T-helper 22 cell (primary cell): ENCODE measurements at places on chromosomes 6 and 20.
A peak's percentile ranks its signal among the peaks of the same experiment; 100 is the strongest.

DNA sequence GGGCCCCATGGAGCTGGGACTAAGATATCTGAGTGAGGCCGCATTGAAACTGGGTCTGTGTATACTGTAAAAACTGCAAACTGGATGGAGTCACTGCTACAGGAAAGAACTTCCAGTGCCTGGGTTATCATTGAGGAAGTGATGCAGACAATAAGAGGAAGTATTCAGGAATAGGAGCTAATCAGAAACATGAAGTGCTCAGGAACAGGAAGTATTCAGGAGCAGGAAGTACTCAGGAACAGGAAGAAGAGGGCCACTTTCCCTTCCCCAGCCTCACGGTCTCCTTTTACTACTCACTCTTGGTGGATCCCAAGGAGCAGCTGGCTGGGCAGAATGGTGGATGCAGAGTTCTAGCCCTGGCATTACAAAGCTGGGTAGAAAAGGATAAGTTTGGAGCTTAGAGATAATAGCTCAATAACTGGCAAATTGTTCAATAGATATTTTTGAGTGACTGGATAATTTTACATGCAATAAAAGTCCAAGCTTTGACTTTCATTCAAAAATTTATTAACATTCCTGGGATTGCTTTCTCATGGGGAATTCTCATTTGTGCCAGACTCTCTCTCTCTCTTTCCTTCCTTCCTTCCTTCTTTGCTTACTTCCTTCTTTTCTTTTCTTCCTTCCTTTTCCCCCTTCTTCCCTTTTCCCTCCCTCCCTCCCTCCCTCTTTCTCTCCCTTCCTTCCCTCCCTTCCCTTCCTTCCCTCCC is 82.2 kb upstream of the PAX1 start:
- DNase-seq, result no peak

DNA sequence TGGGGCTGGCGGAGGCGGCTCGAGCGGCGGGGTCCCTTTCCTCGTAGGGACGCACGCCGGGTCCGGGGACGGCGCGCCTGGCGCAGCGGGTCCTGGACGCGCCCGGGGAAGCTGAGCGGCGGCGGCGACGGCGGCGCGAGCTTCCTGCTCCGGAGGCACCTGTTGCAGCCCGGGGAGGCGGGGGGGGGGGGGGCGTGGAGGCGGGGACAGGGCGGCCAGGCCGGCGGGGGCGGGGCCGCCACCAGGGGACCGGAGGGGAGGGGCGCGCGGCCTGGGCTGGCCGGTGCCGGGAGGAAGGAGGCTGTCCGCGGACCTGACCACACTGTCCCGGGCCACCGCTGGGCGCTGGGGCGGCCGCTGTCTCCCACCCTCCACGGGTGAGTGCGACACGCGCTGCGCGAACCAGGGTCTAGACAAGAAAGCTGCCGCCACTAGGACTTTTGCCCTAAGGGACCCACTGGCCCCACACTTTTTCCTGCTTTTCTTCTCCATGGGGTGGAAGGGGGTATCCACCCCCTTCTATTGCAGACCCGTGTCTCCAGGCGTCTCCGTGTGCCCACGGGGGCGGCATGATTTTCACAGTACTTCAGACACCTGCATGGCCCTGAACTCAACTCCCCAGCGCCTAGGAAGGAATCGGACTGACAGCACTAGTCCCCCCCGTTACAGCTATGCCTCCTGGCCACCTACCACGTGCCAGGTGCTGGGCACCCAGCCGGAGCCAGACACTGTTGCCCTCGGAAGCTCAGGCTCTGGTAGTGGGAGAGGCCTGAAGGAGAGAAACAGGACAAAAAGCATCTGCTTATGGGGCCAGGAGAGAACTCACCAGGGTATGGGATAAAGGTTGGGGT is at the start of gene NFATC2:
TSS of gene NFATC2 (minus strand) at position 149 of the 851 bp plus-strand sequence. CDS start 220 bp downstream, outside the sequence.
- DNase-seq, result peak; percentile 43

- no peak for DNase-seq
These were observed 14.7 kb downstream of the SNRPB start for GRCh38 chr20:2455771-2456497.

DNA sequence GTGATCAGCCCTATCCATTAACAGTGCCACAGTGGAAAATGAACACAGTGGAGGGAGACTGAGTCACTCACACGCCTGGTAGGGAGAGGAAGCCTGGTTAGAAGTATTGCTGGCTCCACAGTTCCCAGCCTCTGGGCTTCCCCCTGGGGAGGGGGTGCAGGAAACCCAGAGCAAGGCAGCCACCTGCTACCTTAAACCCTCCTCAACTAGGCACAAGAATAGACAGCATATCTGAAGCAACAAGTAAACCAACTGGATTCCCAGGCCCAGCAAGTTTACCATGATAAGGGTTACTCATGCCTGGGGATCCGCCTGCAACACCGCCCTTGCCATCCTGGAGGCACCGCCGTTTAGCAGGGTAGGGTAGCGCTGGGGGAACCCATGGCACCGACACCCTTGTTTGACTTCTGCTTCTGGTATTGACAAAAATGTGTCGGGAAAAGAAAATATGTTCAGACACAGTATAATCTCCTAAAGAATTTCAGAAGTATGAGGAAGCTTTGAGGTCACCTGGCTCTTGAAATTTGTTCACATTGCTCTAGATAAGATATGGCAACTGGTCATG is 38.3 kb downstream of the SLC22A23 start:
- no peak for DNase-seq

- no peak for DNase-seq
These were observed 51.6 kb downstream of the GOPC start for GRCh38 chr6:117550618-117551242.

DNA sequence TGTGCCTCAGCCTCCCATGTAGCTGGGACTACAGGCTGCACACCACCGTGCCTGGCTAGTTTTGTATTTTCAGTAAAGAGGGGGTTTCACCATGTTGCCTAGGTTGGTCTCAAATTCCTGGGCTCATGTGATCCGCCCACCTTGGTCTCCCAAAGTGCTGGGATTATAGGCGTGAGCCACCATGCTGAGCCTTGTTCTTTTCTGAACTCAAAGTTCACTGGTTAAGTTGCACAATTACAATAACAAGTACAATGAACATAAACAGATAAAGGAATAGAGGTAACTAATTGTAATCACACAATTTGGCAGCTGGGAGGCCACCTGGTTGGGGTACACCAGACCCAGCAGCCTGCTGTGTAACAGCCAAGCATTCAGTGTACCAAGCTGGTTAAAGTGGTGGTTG is 6.7 kb downstream of the NUDT3 start:
- DNase-seq, result no peak

DNA sequence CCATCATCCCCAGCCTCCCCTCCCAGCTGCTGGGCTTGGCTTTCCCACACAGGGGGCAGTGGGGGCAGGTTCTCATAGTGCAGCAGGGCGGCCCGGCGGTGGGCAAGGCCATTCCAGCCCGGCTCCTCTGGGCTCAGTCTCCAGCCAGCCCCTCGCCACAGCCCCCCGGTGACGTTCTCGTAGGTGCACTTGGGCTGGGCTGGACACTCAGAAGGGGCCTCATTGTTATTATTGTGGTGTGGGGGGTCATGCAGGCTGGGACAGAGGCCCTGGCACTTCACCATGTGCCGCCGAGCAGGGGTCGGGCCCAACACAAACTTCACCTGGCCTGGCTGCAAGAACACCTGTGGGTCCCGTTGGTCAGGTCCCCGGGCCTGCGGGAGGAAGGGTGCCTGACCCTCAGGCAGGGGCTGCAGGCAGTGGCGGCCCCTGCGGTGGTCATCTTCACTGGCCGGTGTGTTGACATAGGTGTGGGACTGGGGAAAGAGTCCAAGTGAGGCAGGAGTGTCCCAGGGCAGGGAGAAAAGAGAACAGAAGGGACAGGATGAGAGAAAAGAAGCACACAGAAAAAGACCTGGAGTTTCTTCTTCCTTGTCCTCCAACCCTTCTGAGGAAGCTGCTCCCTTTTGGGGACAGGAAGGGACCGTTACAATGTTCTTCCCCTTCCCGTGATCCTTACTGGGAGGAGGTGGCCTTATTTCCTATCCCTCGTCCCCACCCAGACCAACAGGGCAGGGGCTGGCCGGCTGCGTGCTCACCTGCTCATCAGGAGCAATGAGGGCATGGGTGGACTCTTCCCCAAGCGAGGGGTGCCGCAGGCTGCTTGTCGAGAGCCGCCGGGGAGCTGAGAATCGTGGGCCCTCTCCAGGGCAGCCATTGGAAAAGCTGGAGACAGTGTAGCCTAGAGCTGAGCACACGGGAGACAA is 8.4 kb downstream of the FRS3 start:
- no peak for DNase-seq

GRCh38 chr20:50142812-50143211 is 10.7 kb downstream of the PEDS1 start:
- DNase-seq, result no peak

- DNase-seq, result no peak
These were observed 2.1 kb upstream of the ESR1 start for GRCh38 chr6:151805286-151805840.

DNA sequence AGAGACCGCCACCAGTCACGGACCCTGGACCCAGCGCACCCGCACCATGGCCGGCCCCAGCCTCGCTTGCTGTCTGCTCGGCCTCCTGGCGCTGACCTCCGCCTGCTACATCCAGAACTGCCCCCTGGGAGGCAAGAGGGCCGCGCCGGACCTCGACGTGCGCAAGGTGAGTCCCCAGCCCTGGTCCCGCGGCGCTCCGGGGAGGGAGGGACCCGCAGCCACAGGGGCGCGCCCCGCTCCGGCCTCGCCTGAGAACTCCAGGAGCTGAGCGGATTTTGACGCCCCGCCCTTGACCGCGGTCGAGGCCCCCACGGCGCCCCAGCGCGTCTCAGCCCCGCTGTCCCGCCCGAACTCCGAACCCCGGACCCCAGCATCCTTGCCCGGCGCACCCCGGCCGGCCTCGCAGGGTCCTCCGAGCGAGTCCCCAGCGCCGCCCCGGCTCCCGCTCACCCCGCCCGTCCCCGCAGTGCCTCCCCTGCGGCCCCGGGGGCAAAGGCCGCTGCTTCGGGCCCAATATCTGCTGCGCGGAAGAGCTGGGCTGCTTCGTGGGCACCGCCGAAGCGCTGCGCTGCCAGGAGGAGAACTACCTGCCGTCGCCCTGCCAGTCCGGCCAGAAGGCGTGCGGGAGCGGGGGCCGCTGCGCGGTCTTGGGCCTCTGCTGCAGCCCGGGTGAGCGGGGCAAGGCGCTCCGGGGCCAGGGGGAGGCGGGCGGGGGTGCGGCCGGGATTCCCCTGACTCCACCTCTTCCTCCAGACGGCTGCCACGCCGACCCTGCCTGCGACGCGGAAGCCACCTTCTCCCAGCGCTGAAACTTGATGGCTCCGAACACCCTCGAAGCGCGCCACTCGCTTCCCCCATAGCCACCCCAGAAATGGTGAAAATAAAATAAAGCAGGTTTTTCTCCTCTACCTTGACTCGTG is at the start of gene OXT:
TSS of gene OXT (plus strand) at position 11 of the 920 bp plus-strand sequence. CDS start at position 47, 36 bp downstream.
- peak; percentile 56 for DNase-seq

DNA sequence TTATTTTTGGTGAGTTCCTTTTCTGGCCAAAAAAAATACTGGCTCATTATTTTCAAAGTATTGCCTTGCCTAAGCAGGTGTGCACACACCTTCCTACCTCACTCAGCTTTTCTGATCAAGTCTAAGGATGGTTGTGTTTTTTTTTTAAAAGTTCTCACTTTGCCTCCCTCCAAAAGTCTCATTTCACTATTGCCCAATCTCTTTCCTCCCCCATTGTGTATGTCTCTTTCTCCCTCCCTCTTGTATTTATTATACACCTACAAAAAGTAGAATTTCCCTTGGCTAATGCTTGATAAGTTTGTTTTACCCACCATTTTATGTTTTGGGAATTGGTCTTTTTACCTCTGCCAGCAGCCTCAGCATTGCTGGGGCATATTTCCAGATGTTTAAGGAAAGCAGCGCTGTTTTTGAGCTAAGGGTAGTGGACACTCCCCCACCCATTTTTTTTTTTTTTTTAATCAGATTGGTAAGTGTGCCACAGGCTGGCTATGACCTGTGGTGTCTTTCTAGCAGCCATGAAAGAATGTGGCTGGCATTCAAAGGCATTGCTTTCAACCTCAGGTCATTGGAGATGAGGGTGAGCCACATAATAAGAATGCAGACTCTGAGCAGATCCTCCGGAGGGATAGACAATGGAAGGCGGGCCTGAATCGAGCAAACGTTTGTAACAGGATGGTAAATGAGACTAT is 668.6 kb downstream of the UTRN start:
- DNase-seq, result no peak

DNA sequence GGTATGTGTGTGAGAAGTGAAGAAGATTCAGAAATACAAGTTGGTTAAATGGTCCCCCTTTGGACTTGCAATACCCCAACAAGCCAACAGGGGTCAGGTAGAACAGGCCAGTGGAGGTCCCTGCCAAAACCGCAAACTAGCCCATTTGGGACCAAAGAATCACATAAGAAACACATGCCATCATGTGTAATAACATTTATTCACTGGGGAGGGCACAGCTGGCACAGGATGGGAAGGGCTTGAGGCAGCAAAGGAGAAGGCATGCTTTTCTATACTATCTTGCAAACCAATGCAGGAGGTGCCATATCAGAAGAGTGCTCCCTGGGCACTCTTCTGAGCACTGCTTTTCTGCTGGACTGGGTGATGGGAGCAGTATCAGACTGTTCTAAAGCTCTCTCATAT is 116.1 kb upstream of the TRAF3IP2 start:
- peak; percentile 9 for DNase-seq

GRCh38 chr20:37291724-37292126 is 2.3 kb downstream of the MANBAL start:
- DNase-seq, result no peak

- DNase-seq, result no peak
These were observed 700.5 kb downstream of the TENT5A start for GRCh38 chr6:81051952-81052351.

DNA sequence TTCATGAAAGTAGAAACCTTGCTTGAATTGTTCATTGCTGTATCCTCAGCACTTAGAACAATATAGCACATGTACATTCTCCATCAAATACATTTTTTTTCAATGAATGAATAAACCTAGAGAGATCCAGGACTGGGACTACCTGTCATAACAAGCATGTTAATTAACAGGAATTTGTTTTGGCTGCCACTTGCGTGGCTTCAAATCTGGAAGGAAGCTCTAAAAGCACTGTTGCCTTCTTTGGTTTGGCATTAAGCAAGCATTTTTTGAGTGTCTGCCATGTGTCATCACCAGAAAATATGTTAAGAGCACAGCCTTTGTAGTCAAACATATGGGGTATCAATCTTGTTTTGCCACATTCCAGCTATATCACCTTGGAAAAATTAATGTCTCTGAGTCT is 131.9 kb upstream of the BACH2 start:
- DNase-seq, result no peak

DNA sequence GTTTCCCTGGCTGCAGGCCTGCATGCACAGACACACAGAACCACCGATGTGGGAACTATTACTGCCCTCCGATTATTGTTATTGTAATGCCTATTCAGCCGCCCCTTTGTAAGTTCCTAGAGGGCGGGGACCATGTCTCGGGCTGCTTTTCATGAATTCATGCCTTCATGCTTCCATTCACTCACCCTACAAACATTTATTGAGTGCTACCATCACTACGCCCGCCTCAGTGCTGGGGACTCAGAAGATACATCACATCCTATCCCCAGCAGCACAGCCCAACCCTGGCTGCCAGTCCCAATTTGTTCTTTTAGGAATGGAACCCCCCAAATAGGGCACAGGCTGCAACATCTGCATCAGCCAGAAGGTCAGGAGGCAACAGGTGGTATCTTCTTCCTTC is 75.9 kb downstream of the FOXA2 start:
- no peak for DNase-seq
